ELR (cell line): ENCODE measurements at places on chromosomes 1 and 21.
A peak's percentile ranks its signal among the peaks of the same experiment; 100 is the strongest.

- peak; percentile 23 for DNase-seq
Observed at GRCh38 chr1:20551945-20552727, at the start of gene FAM43B. TSS of gene FAM43B (plus strand) at chr1:20552573. CDS start at chr1:20552974, 401 bp downstream.

- DNase-seq, result peak; percentile 42
Observed at GRCh38 chr21:31098576-31099005, 60.3 kb upstream of the KRTAP19-8 start.

GRCh38 chr21:33261635-33262034 is 4.5 kb upstream of the IL10RB start:
- peak; percentile 54 for DNase-seq

GRCh38 chr1:170049176-170049800 is 25.2 kb downstream of the KIFAP3 start:
- DNase-seq, result no peak

DNA sequence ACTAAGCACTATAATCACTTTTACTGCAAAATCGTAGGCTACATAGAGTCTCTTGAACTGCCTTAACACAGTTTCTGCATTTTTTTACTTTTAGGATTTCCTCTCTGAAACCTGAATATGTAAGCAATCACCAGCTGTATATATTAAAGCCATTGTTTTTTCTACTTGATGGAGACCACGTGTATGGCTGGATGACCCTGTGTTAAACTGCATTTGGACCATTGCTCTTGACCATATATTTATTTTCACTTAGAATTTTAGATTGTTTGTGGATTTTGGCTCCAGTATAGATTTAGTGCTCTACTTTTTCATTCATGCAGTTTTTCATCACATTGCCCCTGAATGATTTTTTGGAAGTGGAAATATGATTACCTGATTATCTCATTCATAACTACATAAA is 320.5 kb upstream of the SGIP1 start:
- no peak for DNase-seq

DNA sequence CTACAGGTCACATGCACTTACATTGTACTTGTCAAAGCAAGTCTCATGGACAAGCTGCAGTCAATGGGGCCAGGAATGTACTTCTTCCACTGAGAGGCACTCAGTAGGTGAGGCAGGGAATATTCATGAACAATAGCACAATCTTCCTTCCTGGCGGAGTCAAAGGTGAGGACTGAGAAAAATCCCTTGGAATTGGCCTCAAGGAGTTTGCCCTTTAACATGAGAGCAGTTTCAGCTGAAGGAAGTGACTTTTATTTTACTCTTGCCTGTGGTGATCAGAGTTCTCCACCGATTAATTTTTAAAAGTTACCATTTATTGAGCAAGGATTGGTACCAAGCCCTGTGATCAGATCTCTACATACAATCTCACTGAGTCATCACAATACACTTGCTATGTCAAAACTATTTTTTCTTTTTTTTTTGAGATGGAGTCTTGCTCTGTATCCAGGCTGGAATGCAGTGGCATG is 11.2 kb upstream of the AK2 start:
- DNase-seq, result peak; percentile 86

DNA sequence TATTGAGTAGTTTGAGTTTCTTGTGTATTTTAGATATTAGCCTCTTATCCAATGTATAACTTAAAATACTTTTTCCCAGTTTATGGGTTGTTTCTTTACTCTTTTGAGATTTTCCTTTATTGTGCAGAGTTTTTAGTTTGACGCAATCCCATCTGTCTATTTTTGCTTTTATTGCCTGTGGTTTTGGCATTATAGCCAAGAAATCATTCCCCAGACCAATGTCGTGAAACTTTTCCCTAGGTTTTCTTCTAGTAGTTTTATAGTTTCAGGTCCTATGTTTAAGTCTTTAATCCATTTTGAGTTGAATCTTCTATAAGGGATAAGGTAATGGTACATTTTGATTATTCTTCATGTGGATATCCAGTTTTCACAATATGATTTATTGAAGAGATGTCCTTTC is 87.6 kb downstream of the LEPR start:
- no peak for DNase-seq

DNA sequence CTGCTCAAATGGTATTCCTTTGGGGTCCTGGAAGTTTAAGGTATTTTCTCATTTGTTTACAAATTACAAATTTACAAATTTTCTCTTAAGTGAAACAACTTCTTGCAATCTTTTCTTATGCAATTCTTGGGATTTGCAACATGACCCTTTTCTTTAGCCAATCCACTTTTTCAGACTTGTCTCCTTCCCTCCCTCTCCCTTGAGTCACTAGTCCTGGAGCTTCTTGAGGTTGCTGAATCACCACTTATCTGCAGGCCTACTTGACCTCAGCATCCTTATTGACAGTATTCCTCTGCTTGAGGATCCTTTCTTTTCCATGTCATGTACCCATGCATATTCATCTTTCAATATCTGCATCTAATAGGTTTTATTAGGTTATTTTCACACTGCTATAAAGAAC is 302.8 kb upstream of the ADAMTS5 start:
- DNase-seq, result peak; percentile 89

GRCh38 chr21:38448671-38449385 is 49.4 kb downstream of the ERG start:
- DNase-seq, result no peak

DNA sequence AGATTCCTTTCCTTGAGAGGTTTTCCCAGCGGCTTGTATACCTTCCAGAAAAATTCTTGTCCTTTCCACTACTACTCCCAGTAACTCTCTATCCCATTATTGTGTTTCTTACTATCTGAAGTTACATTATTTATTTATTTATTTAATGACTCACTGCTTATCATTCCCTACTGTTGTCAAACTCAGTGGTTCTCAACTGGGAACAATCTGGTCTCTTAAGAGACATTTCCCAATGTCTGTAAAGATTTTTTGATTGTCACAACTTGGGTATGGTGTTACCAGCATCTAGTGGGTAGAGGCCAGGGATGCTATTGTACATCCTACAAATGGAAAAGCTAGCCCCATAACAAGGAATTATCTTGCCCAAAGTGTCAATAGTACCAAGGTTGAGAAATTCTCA is 771.5 kb upstream of the ADGRL2 start:
- peak; percentile 16 for DNase-seq

DNA sequence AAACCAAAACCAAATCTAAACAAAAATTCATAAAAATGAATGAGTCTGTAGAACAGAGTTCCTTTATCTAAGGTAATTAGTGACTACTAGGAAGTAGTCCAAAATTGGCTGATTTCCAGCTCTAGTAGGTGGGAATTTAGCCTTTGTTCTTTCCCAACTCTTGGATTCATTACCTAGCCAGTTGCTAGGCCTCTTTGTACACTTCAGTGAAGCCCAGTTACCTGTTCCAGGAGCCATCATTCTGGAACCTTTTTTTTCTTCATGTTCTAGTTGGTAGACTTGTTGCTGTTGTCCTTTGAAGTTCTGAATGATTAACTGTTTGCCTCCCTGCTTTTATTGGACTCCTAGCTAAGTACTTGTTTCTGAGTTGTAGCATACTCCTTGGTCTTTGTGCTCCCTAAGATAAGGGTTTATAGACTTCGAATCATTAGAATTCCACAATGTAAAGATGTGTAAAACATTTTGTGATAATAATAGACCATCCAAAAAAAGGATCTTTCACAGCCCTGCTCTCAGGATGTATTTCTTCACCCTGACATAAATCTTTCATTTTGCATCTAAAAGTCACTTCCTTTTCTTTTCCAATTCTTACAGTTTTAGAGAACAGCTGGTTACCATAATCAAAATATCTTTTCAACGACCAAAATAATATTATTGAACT is 9.8 kb downstream of the PLA2G4A start:
- no peak for DNase-seq

- peak; percentile 72 for DNase-seq
Observed at GRCh38 chr1:109198745-109199144, 15.0 kb upstream of the SARS1 start.

- DNase-seq, result no peak
Observed at GRCh38 chr1:2019172-2019543, at the start of gene GABRD. TSS of gene GABRD (plus strand) at chr1:2019345. CDS start at chr1:2019424, 79 bp downstream.

GRCh38 chr1:153670859-153671627 is at the start of gene ILF2:
TSS of gene ILF2 (minus strand) at chr1:153670993. CDS start at chr1:153670922, 71 bp downstream.
- DNase-seq, result peak; percentile 100

DNA sequence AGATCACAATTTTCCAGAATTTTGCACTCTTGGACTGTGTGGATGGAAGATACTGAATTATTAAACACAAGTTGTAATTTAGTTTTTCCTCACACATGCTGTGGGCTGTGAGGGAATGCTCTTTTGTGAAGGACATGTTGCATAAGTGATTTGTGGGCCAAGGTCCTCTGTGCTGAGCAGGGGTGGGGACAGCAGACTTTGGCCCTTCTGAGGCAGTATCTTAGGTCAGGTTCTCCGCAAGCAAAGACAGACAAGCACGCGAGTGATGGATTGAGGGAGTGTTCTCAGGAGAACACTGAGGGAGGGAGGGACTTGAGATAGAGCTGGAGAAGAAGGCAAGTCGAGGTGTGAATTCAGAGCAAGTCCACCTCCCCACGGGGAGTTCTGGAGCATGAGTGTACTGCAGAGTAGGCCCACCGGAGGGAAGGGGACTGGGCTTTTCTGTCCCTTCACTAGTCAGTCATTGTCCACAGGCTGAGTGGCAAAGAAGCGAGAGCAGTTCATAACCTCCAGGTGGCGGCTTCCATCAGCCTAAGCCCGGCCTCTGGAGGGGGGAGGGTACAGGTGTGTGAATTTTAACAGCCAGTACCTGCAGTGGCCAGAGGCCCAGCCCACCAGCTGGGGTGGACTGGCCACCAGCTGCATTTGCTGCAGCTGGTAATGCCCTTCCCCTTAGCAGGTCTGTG is 19.1 kb upstream of the CD101 start:
- DNase-seq, result no peak

DNA sequence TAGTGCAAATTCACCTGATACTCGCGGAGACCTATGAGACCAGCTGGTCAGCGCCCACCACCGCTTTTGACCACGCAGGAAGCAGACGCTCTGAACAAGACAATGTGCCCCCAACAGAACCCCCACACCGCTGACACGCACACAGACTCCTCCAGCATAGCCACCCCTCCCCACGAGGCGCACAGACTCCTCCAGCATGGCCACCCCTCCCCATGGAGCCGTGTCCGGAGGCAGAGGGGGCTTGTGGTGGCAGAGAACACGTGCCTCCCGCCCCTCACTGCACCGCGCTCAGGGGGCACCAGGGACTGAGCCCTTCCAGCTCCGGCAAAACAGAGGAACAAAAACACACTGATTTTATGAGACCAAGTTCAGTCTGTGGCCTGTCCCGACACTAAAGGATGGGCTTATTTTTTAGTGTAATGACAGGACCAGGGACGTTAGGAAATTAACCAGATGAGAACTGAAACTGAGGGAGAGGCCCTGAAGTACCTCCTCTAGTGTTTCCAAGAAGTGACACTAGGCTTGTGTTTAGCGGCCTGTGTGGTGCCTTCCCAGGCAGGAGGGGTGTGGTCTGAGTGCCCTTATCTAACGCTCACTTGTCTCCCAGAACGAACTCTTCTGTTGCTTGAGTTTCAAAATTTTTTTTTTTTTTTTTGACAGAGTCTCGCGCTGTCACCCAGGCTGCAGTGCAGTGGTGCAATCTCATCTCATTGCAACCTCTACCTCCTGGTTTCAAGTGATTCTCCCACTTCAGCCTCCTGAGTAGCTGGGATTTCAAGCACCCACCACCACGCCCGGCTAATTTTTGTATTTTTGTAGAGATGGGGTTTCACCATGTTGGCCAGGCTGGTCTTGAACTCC is 10.0 kb upstream of the AGPAT3 start:
- no peak for DNase-seq

DNA sequence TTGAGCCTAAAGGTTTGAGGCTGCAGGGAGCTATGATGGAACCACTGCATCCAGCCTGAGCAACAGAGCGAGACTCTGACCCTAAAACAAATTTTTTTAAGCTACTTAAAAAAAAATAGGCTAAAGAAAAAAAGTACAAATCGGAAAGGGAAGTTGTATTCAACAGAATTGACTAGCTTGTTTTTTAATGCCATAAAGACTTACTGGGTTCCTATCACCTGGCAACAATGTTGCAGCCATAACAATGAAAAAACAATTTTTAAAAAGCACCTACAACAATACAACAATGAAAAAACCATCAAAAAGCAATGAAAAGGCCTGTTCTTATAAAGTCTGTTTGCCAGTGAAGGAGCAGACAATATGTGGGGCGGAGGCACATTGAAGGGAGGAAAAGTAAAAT is 20.1 kb upstream of the PIGK start:
- DNase-seq, result no peak

DNA sequence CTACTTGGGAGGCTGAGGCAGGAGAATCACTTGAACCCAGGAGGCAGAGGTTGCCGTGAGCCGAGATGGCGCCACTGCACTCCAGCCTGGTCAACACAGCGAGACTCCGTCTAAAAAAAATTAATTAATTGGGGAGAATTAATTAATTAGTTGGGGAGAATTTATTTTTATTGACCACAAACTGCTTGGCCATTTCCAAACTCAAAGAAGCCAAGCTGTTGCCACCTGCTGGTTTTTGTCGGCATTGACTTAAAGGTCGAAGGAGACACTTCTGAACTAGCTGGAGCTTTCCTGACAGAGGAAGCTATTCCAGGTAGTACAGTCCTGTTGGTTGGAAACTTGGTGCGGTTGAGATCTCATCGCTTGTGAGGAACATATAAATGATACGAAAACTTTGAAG is 13.1 kb downstream of the MAP1LC3C start:
- DNase-seq, result peak; percentile 69

DNA sequence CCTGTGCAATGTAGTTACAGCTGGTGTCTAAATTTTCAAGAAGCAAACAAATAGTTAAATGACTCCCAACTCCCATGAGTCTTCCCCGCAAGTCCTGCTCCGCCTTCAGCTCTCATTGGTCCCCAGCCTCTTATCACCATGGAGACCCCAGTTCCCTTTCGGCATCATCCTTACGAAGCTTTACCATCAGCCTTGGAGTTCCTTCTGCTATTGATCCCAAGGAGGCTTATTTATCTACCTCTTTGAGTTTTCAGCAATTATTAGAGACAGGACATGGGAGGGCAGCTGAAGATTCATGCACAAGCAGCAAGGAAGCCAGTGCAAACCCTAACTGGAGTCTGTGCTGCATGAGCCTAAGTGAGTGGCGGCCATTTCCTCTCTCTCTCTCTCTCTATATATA is 12.3 kb downstream of the KCNA2 start:
- DNase-seq, result no peak

DNA sequence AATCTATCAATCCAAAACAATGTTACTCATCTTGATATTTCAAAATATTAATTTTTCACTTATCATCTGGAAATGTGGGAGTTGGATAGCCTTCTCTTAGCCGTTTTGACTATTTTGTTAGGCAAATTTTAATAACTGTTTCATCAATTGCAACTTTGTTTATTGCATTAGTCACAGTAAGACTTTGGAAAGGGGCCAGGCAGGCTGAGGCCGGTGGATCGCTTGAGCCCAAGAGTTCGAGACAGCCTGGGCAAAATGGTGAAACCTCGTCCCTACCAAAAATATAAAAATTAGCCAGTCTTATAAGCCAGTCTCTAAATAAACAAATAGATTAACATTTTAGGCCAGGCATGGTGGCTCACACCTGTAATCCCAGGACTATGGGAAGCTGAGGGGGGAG is 113.0 kb upstream of the NR5A2 start:
- no peak for DNase-seq

DNA sequence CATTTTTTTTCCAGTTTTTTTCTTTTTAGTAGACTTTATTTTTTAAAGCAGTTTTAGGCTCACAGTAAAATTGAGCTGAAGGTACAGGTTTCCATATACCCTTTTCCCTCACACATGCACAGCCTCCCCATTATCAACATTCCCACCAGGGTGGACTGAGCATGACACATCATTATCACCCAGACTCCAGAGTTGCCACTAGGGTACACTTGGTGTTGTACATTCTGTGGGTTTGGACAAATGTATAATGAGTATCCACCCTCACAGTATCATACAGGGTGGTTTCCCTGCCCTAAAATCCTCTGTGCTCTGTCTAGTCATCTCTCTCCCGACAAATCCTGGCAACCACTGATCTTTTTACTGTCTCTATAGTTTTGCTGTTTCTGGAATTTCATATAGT is 3.0 kb upstream of the AIM2 start:
- DNase-seq, result peak; percentile 25
